PC-3 (cell line): ENCODE measurements at places on chromosomes 1 and 21.

- H3K4me3 ChIP-seq: no peak overlapping the region
- H3K4me1 ChIP-seq: peaks cover 23% of the 10 kb centered on the region
- no peaks in the 10 kb centered on the region for H3K36me3 ChIP-seq
- H3K27ac ChIP-seq: no peak overlapping the region
These were observed 148.6 kb downstream of the TIAM1 start for GRCh38 chr21:31195334-31196015.

- H3K4me3 ChIP-seq: peak overlapping the region; percentile 9; the same call in 1 of the 2 replicates
- H3K27ac ChIP-seq: peak overlapping the region; percentile 36
- H3K4me1 ChIP-seq: peaks cover 29% of the 10 kb centered on the region
- H3K36me3 ChIP-seq: no peaks in the 10 kb centered on the region
- DNase-seq: no peak
- no peaks in the 10 kb centered on the region for H3K27me3 ChIP-seq
These were observed 87.3 kb upstream of the SLFNL1 start for GRCh38 chr1:41108696-41109275.

DNA sequence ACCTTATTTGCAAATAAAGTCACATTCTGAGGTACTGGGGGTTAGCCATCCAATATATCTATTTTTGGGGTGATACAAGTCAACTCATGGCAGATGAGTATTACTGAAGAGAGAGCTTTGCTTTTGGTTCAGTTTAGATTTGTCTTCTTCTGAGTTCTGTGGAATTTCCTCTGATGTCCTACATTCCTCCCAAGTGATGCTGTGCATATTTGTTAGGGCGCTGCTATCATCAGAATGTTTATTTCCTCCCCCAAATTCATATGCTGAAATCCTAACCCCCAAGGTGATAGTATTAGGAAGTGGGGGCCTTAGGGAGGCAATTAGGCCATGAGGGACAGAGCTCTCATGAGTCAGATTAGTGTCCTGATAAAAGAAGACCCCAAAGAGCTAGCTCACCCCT is 96.2 kb upstream of the WLS start:
- H3K27ac ChIP-seq: no peak overlapping the region
- H3K4me3 ChIP-seq: no peak overlapping the region
- no peaks in the 10 kb centered on the region for H3K27me3 ChIP-seq
- peaks cover 15% of the 10 kb centered on the region for H3K4me1 ChIP-seq

- DNase-seq: no peak
- no peak overlapping the region for H3K27ac ChIP-seq
- peaks cover 45% of the 10 kb centered on the region for H3K4me1 ChIP-seq
- H3K36me3 ChIP-seq: no peaks in the 10 kb centered on the region
These were observed 12.2 kb downstream of the TXNIP start for GRCh38 chr1:145983960-145984830.

DNA sequence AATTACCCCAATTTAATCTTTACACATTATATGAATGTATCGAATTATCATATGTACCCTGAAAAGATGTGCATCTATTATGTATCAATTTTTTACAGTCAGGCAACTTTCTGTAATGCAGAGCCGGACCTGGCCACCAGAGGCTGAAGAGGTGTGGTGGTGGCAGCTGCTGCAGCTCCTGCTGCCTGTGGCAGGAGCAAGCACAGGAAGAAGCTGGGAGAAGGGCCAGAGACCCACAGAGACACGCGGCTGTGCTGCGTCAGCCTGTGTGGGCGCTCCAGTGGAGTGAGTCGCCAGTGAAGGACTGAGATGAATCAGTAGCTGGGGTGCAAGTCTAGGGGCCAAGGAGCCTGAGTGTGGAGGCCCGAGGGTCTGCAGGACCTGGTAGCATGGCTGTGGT is 74.3 kb upstream of the COG2 start:
- no peak overlapping the region for H3K27ac ChIP-seq
- H3K36me3 ChIP-seq: no peaks in the 10 kb centered on the region
- DNase-seq: peak; percentile 67
- no peak overlapping the region for H3K4me3 ChIP-seq
- H3K4me1 ChIP-seq: peaks cover 7% of the 10 kb centered on the region; the same call in 1 of the 2 replicates

GRCh38 chr1:75615613-75616435 is 4.9 kb upstream of the SLC44A5 start:
- DNase-seq: peak; percentile 16
- H3K36me3 ChIP-seq: no peaks in the 10 kb centered on the region
- H3K4me3 ChIP-seq: peak overlapping the region; percentile 69
- peaks cover 11% of the 10 kb centered on the region for H3K4me1 ChIP-seq
- peaks cover 46% of the 10 kb centered on the region for H3K27me3 ChIP-seq
- H3K27ac ChIP-seq: no peak overlapping the region

- no peak for DNase-seq
- H3K27me3 ChIP-seq: 0 out of 2 replicates have a peak, but pooled peaks cover 6% of the 10 kb centered on the region
- no peaks in the 10 kb centered on the region for H3K36me3 ChIP-seq
- no peak overlapping the region for H3K4me3 ChIP-seq
These were observed 22.9 kb downstream of the DDX20 start for GRCh38 chr1:111778541-111779051.

DNA sequence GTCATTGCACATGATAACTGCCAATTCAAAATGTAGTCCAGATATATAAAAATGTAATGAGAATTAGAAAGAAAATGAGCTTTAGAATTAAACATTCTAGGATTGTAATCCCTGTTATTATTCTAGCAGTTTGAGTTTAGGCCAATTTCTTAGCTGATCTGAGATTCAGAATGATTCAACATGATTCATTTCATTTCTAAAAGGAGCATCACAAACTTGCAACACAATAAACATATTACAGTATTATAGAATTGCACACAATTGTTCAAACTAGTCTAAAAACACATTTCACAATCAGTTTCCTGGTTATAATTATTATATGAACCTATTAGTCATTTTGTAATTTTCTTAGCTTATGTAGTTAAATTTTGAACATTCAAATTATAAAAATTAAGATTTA is 43.3 kb upstream of the TSHB start:
- no peaks in the 10 kb centered on the region for H3K4me1 ChIP-seq
- no peaks in the 10 kb centered on the region for H3K27me3 ChIP-seq
- DNase-seq: peak; percentile 39
- no peaks in the 10 kb centered on the region; the same call in 1 of the 2 replicates for H3K36me3 ChIP-seq
- H3K4me3 ChIP-seq: no peak overlapping the region

GRCh38 chr1:214224611-214225354 is 56.2 kb upstream of the SMYD2 start:
- H3K4me1 ChIP-seq: peaks cover 18% of the 10 kb centered on the region

DNA sequence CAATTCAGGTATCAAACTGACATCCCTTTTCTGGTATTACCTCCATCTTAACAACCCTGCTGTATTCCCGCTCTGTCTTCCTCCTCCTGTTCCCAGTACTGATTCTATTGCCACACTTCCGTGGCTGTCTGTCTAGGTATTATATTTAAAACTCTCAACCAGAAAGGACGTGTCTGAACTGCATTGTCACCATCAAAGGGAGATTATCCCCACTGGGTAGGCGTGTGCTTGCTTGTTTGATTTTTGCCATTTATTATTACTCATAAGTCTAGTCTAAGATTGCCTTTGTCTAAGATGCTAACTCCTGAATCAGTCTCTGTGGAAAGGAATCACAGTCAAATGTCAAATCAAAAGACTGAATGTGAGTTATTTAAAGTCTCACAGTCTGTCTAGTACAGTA is 650.1 kb downstream of the KCNT2 start:
- no peaks in the 10 kb centered on the region for H3K27me3 ChIP-seq
- no peak overlapping the region for H3K4me3 ChIP-seq
- no peaks in the 10 kb centered on the region for H3K36me3 ChIP-seq
- H3K27ac ChIP-seq: no peak overlapping the region
- DNase-seq: no peak

DNA sequence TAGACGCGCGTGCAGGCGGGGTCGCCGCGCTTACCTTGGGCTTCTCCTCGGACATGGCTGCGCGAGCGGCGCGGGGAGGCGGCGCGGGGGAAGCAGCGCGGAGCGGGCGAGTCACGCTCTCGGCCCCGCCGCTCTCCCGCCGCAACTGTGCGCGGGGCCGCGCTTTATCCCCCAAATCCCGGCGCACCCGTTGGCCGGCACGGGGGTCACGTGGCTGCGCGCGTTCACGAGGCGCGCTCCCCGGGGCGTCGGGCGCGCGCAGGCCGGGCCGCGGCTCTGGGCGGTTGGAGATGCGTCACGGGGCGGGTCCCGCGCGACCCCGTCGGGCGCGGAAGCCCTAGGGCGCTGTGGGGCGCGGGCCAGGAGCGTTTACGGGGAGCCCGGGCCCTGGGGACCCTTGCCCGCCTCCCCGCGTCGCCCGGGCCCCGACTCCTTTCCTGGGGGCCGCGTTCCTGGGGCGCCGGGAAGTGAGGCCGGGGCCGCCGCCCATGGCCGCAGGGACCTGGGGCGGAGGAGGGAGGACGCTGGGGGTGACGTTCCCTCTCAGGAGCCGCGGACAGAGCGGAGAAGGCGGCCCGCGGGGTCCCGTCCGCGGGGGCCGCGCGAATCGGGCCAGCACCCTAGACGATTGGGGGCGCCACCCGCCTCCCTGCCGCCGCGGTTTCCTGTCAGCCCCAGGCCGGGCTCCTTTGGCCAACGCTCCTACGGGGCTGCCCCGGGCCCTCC is at the start of gene SUMO3:
TSS of gene SUMO3 (minus strand) at position 149 of the 726 bp plus-strand sequence. CDS start at position 55, 94 bp downstream.
- H3K27ac ChIP-seq: peak within 1 kb of the TSS; percentile 59
- peaks cover 12% of the 10 kb centered on the region for H3K4me1 ChIP-seq
- H3K4me3 ChIP-seq: peak within 1 kb of the TSS; percentile 99
- peaks cover 10% of the 10 kb centered on the region; the same call in 1 of the 2 replicates for H3K36me3 ChIP-seq

- H3K27ac ChIP-seq: peak overlapping the region; percentile 63
- peaks cover 11% of the 10 kb centered on the region for H3K36me3 ChIP-seq
- H3K4me1 ChIP-seq: peaks cover 38% of the 10 kb centered on the region
- H3K4me3 ChIP-seq: peak overlapping the region; percentile 97
These were observed 729 bp downstream of the NADK start for GRCh38 chr1:1777583-1777899.

GRCh38 chr1:210236840-210237409 is 4.3 kb downstream of the SERTAD4 start:
- no peaks in the 10 kb centered on the region for H3K27me3 ChIP-seq
- no peak overlapping the region for H3K27ac ChIP-seq
- peaks cover 33% of the 10 kb centered on the region for H3K4me1 ChIP-seq
- H3K36me3 ChIP-seq: no peaks in the 10 kb centered on the region
- DNase-seq: no peak
- H3K4me3 ChIP-seq: no peak overlapping the region

DNA sequence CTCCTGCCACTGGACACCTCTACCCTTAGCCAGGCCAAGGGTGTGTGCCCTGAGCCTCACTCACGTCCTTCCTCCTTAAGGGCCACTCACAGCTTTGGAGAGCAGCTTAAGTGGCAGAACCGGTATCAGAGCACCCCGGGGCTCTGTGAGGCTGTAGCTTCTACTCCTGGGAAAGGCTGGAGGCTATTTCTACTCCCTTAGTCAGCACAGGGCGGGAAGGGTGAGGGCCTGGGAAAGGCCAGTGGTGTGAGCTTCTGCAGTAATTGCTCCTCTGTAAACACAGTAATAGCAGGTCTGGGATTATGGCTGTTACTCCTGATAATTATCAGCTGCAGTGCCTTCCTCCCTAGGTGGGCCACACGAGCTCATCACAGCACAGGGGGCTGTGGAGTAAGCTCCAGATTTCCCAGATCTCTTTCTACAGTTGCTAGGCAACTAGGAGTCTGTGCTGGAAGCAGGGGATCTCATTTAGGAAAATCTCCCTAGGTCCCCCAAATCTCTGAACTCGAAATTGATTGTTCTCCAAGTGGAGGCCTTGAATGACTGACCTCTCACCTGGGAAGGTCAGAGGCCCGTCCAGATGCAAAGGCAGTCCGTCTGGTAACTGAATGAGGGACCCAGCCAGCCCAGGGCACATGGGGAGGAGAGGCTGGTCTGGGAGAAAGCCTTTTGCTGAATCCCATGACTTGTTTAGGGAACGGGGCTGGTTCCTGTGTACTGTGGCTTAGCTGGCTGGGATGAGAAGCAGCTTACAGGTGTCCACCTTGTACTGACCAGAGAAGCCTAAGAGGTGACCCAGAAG is 29.3 kb downstream of the IER5 start:
- peak; percentile 95 for DNase-seq
- H3K27me3 ChIP-seq: no peaks in the 10 kb centered on the region
- peaks cover 68% of the 10 kb centered on the region for H3K4me1 ChIP-seq
- no peaks in the 10 kb centered on the region for H3K36me3 ChIP-seq
- no peak overlapping the region for H3K4me3 ChIP-seq

DNA sequence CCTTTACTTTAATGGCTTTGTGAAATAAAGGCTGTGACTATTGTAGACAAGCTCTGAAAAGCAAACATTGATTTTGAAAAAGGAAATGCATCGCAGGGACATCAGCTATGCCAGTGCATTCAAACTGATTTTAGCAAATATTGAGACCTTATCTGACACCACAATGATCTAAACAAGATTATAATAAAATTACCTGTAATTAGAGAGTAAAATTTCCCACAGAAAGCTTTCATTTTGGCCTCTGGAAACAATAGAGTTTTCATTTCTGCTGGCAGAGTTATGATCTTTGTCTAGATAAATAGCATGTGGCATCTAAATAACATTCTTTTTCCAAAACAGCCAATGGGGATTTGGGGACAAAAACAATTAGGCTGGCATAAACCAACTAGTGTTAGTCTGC is 650.4 kb upstream of the PRMT6 start:
- H3K4me3 ChIP-seq: no peak overlapping the region
- H3K36me3 ChIP-seq: no peaks in the 10 kb centered on the region
- no peaks in the 10 kb centered on the region for H3K27me3 ChIP-seq
- H3K4me1 ChIP-seq: no peaks in the 10 kb centered on the region
- H3K27ac ChIP-seq: no peak overlapping the region
- no peak for DNase-seq

- no peak overlapping the region for H3K4me3 ChIP-seq
- peaks cover 16% of the 10 kb centered on the region for H3K4me1 ChIP-seq
- peak; percentile 60 for DNase-seq
- no peaks in the 10 kb centered on the region for H3K27me3 ChIP-seq
- H3K36me3 ChIP-seq: no peaks in the 10 kb centered on the region
These were observed 4.0 kb upstream of the MEX3A start for GRCh38 chr1:156086256-156086662.

GRCh38 chr1:89525169-89525855 is 683 bp downstream of the LRRC8B start:
- H3K27ac ChIP-seq: peak overlapping the region; percentile 79
- H3K36me3 ChIP-seq: 0 out of 2 replicates have a peak, but pooled peaks cover 2% of the 10 kb centered on the region
- peak overlapping the region; percentile 92 for H3K4me3 ChIP-seq
- H3K4me1 ChIP-seq: peaks cover 23% of the 10 kb centered on the region

DNA sequence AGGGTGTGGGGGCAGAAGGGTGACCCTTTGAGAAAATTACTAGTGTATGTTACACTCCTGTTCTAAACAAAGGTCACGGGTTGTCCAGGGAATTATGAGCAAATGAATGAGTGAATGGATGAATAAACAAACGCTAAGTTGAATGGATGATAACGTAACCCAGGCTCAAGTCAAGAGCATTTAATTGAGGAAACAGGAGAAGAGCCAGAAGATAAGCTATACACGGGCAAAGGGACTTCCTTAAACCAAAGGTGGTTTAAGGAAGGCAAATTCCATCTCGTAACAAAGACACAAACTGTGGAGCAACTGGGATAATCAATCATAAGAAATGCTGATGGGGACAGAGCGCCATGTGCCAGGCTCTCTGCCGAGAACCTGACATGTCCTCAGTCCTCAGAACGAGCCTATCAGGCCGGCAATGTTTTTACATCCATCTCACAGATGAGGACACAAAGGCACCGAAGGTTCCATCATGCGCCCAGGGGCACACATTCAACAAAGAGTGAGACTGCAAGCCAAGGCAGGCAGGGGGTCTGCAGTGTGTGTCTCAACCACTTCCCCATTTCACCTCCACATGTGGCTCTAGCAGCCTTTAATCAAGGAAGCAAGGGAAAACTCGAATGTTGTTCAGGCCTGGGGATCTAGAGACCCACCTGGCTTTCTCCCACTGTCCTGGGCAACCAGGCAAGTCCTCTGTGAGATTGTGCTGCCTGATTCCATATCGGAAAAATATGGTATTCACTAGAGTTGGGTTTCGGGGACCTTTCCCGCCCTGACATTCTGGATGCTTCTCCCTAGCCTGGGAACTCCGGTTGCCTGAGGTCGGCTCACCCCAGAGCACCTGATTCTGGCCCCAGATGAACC is 126.8 kb upstream of the EDN2 start:
- H3K27ac ChIP-seq: no peak overlapping the region
- no peak for DNase-seq
- no peaks in the 10 kb centered on the region for H3K27me3 ChIP-seq
- no peak overlapping the region for H3K4me3 ChIP-seq
- H3K36me3 ChIP-seq: no peaks in the 10 kb centered on the region
